ENCODE measurements at places on chromosomes 4 and X.

DNA sequence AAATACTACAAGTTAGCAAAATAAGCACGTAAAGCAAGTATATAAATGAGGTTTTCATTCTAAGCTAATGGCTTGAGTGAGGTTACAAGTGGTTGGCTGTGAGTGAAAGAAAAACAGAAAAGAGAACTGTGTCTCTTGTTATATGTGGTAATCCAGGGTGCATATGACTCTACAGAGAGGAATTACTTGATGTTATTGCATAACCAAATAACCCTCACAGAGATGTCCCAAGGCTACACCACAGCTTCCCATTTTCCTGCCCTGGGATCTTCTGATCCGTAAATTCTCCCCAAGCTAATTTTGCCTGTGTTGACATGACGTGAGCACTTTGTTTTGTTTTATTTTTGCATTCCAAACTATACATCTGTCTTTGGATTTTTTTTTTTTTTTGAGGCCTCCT lies 470.0 kb upstream of the INTU start:
- DNase-seq = no peak

DNA sequence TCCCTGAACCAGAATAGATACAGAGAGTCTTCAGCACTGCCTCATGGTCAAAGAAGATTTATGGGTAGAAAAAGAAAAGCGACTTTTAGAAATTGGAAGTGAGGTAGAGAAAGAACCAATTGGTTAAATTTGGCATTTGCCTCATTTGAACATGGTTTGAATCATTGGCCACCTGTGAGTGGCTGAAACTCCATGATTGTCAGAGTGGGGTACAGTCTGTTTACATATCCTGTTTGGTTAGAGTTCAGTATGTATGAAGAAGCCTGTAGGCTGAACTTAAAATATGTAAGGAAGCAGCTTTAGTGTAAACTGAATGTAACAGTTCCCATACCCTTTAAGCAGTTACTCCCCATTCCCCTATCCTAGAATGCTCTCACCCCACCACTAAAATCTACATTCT lies 76.0 kb upstream of the CTSO start:
- no peak for DNase-seq

GRCh38 chr4:87427518-87427868 lies 5.1 kb downstream of the NUDT9 start:
- DNase-seq = no peak

- DNase-seq = no peak
Measured at GRCh38 chr4:911221-911751, 20.8 kb downstream of the GAK start.

GRCh38 chr4:12902735-12903134 lies 581.4 kb downstream of the RAB28 start:
- no peak for DNase-seq

DNA sequence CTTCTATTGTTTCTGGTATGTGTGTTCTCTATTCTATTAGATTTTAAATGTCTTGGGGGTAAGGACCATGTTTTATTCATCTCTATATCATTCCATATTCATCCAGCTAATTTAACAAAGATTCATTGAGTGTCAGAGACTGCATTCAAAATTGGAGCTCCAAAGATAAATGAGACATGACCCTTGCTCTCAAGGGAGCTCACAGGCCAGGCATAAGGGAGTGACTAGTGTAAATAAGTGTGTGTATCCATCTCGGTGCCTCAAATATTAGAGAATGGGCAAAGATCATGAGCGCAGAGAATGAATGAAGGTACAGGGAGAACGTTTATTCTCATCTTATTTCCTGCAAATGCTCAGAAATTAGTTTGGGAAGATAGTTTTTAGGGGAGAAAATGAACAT lies 150.1 kb upstream of the CASK start:
- no peak for DNase-seq

- DNase-seq = peak; percentile 13
Measured at GRCh38 chr4:87121341-87122065, 98.9 kb downstream of the KLHL8 start.

GRCh38 chr4:38621028-38621684 lies 42.8 kb upstream of the KLF3 start:
- DNase-seq = no peak

DNA sequence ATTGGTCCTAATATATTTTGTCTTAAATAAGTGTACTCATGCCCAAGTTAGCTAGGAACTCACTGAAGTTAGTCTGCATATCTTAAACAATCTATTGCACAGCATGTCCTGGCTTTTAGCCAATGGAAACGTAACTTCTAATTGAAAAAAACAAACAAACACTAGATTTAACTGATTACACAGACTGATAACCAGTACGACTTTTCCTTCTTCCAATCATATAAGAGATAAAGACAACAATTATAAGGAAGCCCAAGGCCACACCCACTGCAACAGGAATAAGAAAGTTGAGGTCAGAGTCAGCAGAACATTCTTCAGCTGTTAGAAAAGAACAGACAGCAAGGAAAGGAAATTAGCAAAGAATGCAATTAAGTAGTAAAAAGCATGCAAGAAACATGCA lies 40.8 kb downstream of the LAMP2 start:
- no peak for DNase-seq

DNA sequence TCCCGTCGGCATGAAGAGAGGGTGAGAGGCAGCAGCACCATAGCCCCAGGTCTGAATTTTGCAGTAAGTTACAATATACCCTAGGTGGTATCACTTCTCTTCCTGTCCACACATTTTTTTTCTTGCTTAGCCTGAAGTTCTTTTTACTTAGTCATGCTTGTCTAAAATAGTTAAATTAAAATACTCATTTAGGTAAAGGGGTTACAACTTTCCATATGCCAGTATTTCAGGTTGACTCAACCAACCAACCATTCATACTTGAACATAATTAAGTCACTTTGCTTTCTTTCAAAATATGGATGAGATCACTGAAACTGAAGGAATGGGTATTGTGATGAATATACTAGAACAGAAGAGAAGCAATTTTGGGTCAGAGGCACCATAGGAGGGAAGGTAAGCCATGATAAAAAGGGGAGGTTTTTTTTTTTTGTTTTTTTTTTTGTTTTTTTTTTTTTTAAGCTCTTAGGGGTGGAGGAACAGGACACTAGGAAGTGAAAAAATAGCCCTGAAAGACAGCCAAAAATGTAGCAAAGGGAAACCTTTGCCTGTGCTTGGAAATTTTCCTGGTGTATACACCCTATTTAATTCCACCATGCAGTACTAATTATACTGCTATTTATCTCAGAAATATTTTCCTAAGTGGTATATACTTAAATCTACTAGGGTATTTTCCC lies 41.8 kb downstream of the RPS6KA3 start:
- no peak for DNase-seq

DNA sequence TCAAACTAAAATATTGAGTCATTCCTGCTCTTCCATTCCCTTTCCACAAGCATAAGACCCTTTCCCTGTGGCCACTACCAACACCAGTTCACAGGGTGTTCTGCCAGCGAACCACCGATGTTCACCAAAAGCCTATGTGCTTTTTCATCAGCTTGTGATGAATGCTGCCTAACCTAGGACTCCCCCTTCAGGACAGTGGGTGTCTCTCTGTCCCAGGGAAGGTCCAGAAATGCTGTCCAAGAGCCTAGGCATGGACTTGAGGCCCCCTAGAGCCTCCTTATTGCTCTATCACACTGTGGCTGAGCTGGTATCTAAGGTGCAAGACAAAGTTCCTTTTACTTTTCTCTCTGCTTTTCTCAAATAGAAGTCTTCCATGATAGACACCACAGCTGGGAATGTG lies 1015.6 kb downstream of the PCDH19 start:
- no peak for DNase-seq

DNA sequence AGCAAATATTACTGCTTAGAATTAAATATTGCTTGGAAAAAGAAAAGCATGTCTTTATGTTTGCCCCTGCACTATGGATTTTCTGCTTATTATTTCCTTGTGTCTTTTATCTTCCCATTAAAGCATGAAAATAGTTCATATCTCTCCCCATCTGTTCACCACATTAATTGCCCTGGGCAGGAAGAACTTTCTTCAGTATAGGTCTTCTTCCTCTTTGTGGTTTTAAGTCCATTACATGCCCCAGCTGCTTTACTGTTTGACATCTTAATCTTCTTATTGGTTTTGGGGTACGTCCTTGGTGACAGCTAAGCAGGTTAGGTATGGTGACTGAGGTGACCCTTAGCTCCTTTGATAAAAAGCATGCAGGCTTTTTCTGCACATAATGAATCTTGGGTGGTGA lies 157.3 kb downstream of the AASDH start:
- no peak for DNase-seq

GRCh38 chr4:2696423-2696822 lies 59.7 kb downstream of the TNIP2 start:
- DNase-seq = no peak

DNA sequence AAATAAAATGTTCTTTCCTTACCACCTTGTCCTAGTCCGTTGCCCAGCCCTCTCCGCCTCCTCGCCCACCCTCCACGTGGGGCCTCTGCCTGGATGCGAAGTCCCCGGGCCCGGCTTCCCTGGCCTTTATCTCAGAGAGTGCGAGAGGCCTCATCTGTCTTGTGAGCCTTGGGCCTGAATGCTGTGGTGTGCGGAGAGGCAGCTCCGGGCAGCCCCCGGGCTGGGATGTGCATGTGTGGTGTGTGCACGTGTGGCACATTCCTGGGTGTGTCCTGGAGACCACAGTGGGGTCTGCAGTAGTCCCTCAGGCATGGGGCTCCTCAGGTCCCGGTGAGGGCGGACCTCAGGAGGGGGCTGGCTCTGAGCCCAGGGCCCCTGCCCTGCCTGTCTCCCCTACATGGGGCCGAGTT lies 31.4 kb downstream of the DOK7 start:
- no peak for DNase-seq

- no peak for DNase-seq
Measured at GRCh38 chr4:127403471-127404084, 229.2 kb upstream of the INTU start.

GRCh38 chr4:151614561-151614960 lies 146.2 kb downstream of the GATB start:
- no peak for DNase-seq

DNA sequence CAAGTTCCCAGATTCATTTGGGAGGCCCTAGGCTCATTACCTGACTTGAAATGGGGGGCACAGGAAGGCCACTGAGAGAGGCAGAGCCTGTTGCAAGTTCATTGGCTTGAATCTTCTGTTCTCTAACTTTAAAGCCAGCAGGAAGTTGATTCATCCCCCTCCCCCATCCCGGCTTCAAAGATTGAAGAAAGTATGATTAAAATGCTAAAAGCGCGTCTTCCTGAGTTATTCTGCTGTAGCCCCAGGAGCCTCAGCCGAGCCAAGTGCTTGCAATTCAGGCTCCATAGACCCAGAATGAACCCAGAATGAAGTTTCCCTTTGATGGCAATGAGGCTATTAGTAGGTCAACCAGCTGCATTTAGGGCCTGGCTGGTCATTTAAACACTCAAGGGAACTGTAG lies 14.7 kb downstream of the CHST7 start:
- peak; percentile 56 for DNase-seq

DNA sequence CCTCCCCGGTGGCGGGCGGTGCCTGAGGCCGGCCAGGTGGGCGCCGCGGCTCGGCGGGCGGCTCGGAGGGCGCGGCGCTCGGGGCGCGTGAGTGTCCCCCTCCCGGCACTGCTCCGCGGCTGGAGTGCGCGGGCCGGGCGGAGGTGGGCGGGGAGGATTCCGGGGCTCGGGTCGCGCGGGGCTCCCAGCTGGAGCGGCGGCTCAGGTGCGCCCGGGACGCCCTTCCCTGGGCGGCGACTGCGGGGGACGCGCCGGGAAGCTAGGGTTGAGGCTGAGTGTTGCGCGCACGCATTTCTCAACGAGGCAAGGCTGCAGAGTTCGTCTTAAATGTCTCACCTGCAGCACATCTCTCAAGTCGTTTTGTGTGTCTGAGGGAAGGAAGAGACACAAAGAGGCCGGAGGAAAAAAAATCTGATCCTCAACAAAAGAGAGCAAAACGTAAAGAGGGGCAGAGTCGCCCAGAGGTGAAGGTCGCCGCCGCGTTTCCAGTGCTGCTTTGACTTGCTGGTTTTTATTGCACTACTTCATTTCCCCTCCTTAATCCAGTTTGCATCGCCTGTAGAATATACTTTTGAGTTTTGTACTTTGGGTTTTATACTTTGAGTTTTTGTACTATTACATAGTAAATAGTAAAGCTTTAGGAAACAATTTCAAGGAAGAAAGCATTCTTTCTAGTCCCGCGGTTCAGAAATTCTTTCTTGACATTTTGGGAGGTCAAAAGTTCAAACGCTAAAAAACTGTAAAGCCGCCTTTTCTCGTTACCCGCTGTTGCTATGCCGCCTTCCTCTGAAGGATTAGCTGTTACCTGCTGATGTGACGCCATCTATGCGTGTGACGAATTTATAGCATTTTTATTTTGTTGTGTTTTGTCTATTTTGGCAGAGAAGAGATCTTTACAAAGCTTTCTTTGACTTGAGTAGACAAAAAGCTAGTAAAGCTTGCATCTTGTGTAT lies 106.5 kb upstream of the STOX2 start:
- no peak for DNase-seq

- no peak for DNase-seq
Measured at GRCh38 chr4:4945829-4946228, 73.4 kb downstream of the CYTL1 start.

DNA sequence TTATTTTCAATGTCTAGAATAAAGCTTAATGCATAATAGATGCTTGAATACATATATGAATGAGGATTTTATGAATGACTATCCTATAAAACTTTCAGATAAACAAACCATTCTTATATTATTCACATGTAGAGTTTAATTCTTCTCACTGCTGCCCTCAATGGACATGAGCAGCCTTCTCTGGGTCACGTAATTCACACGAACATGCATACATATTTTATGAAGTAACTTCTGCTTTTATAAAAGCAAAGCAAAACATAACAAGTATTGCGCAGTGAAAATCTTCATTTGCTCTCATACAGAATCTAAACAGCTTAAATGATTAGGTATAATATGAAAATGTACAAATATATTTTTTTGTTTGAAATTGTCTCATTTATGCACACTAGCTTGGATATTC lies 116.7 kb downstream of the TMA16 start:
- no peak for DNase-seq

DNA sequence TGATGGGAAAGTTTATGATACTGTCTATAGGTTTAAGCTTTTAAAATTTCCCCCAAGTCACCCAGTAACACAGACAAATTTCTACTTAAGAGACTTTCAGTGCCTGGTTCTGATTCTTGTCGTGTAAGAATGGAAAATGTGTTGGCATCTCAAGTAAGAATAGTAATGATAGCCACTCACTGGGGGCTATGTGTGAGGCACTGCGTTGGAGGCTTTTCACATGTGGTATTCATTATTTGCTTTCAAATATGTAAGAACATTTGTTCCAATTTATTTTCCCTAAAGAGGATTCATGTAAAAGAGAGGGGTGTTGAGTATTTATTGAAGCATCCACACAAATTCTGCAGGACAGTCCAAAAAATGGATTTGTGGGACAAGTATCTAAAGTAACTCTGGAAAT lies 143.6 kb downstream of the FNIP2 start:
- DNase-seq = no peak

Measured in SJSA1 (cell line).